ENCODE measurements at places on chromosomes 5 and 9.

DNA sequence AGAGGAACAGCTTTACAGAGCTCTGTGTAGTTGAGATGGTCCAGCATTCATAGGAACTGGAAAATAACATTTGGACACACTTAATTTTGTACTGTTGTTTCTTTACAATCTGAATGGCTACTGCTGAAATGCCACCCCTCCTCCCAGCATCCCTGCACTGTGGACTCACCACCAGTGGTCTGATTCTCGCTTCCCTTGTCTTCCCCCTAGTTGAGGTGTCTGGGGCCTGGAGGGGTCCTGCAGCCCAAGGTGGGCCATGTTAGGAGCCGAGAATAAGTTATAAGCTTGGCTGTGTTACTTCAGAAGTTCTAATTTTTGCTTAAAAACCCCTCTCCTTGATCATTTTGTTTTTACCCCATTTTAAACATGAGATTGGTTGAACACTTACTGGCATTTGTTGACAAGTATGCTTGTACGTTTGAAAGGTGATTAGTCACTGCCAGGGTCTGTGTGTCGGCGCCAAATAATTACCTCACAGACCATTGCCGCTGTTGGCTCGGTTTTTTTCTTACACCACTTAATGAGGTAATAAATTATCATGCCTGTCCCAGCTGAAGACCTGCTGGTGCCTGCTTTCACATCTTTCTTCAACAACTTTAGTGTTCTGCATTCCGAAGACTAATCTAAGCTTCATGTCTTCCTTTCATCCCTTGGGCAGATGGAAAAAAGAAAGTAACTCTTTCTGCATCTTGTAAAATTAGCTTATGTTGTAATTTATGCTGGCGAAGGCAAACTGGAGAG, 65.8 kb downstream of the MCCC2 start:
- peak; percentile 6 for DNase-seq

DNA sequence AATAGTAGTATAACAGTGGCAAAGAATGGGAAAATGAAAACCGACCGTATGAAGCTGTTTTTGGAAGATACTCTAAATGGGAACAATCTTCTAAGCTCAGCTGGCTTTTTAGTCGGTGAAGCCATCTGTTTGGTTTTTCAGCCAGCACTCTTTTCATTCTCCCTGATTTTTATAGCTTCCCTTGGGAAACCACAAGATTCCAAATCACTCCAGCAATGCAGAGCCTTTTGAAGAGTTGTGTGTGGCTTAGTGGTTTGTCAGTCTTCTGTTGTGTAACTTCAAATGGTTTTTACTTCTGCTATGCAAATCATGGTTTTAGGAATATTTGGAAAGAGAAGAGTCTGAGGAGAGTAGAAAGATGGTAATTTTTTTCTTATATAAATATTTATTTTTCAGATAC, 180.7 kb downstream of the KDM4C start:
- peak; percentile 81 for DNase-seq

GRCh38 chr9:32161720-32162119, 222.7 kb upstream of the ACO1 start:
- no peak for DNase-seq

DNA sequence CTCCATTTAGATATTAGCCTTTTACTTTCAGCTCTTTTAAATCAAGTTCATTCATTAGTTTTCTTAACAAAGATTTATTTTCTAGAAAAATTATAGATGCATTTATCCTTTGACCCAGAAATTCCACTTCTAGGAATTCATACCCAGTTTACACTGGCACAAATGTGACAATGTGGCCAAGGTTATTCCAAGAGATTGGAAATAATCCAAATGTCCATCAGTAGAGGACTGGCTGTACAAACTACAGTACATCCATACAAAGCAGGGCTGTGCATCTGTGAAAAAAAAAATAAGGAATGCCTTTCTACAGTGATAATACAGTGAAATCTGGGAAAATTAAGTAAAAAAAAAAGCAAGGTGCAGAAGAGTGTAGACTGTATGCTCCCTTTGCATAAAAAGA, 149.2 kb downstream of the GABBR2 start:
- no peak for DNase-seq

- DNase-seq = no peak
These were observed 30.7 kb downstream of the SEMA4D start for GRCh38 chr9:89467278-89467625.

DNA sequence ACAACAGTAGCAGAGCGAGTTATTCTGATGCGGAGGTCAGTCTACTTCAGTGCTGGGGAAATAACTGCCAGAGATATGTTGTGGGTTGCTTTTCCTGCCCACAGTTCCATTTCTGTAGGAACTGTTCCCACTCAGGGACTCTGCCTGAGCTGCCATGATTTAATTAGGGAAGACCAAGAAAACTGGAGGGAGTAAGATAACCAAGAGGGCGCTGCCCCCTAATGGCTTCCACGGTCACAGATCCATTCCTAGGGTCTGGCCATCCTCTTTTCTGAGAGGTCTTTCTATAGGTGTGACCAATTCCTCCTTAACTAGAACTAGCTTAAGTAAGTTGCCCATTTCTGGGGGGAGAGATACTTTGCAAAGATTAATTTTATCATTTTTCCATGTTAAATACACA, 125.9 kb downstream of the APBA1 start:
- DNase-seq = peak; percentile 31

DNA sequence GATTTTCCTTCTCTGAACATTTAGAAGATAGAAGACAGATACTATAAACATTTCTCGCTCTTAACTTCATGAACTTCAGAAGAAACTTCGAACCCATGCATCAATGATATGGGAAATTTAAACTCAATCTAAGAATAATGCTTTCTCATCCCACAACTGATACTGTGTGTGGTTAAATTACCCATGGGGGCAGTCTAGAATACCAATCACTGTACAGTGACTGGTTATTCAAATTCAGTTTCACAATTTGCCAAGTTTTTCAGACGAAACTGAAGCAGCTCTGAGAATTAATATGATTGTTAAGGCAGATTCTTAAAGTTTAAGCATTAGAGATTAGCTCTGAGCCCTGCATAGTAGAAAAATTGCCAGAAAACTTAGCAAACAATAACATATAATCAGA, 431.0 kb downstream of the SH3GL2 start:
- DNase-seq = no peak

DNA sequence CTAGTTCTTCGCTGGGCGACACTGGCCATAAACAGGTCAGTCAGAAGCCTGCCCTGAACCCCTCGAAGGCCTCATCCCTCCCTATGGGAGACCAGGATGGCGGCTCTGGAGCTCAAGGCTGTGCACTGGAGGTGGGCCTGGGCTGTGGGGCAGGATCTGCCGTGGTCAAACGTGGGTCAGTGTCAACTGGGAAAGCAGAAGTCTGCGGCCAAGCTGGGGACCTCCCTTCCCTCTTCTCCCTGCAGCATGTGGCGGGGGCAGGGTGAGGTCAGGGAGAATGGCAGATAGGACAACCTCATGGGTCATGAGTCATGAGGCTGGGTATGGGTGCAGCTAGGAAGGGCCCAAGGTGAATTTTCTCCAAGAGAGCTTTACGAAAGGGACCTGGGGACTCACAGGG, 132.9 kb downstream of the RXRA start:
- DNase-seq = no peak

- no peak for DNase-seq
These were observed 241.8 kb downstream of the TRIM32 start for GRCh38 chr9:116928884-116929283.

DNA sequence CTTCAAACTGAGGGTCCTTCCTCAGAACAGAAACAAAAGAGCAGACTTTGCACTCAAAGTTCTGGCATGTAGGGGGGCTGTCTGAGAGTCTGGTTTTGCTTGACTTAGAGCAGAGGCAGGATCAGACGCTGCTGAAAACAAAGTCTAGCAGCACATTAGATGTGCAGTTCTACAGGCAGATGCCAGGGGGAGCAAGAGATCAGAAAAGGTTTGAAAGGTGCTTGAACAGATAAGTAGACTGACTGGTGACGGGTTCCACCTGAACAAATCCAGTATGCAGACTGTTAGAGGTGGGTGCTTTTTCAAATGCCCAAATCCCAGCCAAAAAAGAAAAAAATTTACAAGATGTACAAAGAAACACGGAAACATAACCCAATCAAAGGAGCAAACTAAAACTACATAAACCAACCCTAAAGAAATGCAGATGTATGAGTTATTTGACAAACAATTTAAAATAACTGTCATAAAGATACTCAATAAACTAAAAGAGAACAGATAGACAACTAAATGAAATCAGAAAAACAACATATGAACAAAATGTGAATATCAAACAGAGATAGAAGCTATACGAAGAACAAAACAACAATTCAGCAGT, 194.7 kb upstream of the FREM1 start:
- peak; percentile 37 for DNase-seq

- DNase-seq = peak; percentile 6
These were observed 143.5 kb downstream of the GHR start for GRCh38 chr5:42566652-42567295.

GRCh38 chr9:4155221-4156026, 144.4 kb downstream of the GLIS3 start:
- DNase-seq = no peak

GRCh38 chr5:126988021-126988569, 42.3 kb downstream of the MARCHF3 start:
- DNase-seq = no peak

DNA sequence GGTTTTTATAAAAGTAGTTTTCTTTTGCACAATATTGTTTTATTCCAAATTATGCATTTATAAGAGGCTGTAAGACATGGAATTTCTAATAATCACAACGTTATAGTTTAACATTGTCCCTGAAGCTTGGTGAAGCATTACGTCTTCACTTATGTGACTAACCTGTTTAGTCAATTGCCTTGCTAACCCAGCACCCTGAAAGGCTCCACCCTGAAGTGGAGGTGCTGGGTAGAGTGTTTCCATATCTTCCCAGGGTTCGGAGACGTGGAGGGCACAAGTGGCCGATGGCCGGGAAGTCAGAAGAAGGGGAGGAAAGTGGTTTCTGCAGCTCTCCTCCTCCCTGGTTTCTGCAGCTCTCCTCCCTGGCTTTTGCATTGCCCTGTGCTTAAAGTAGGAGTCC, 83.4 kb downstream of the TRIO start:
- no peak for DNase-seq

DNA sequence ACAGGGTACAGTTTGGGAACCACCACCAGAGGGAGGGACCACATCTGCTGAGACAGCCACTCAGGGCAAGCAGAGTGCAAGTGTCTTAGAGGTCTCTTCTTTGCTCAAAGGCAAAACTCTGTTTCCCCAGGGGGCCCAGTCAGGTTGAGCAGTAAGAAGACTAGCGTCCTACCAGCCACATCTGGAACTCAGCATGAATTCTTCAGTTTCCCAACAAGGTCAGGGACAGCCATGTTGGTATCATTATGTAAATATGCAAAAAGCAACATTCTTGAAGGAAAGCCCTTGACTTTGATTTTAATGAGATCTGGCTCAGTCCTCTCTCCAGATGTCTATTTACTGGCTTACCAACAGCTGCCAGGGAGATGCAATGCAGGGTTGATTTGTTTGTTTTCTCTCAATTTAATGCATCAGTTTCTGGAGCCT, 46.7 kb downstream of the TGFBI start:
- no peak for DNase-seq

GRCh38 chr9:12923468-12924009, 148.7 kb downstream of the LURAP1L start:
- peak; percentile 89 for DNase-seq

DNA sequence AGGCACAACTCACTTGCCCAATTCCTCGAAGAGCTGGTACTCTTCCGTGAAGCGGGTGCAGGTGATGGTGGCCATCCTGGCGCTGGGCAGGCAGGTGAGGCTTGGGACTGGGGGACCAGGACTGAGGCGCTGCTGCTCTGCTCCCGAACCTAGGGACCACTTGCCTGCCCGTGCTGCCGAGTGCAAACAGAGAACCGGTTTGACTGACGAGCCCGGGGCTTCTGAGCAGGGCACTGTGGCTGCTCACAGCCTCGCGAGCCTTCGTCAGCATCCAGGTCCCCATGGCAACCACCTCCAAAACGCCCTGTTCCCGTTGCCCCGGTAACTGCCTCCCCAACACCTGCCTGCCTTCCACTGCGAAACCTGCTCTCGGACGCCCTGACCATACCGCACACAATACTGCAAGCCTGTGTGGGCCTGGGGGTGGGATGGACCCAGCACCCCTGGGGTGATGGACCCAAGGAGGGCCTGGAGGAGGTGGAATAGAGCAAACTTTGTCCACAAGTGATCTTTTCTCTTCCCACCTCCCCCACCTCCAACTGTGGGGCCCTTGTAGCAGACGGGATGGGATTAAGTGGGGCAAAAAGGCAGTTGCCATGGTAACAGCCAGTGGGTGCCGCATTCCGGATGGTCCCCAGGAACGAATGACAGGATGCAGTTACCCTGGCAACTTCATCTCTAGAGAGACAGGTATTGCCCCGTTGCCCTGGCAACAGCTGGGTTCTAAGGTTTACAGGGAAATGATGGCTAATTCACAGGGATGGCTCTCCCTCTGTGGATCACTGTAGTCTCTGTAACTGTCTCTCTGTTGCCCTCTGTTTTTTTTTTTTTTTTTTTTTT, at the start of gene CAMK2A:
TSS of gene CAMK2A (minus strand) at position 223 of the 840 bp plus-strand sequence. CDS start at position 75, 148 bp downstream.
- DNase-seq = no peak

DNA sequence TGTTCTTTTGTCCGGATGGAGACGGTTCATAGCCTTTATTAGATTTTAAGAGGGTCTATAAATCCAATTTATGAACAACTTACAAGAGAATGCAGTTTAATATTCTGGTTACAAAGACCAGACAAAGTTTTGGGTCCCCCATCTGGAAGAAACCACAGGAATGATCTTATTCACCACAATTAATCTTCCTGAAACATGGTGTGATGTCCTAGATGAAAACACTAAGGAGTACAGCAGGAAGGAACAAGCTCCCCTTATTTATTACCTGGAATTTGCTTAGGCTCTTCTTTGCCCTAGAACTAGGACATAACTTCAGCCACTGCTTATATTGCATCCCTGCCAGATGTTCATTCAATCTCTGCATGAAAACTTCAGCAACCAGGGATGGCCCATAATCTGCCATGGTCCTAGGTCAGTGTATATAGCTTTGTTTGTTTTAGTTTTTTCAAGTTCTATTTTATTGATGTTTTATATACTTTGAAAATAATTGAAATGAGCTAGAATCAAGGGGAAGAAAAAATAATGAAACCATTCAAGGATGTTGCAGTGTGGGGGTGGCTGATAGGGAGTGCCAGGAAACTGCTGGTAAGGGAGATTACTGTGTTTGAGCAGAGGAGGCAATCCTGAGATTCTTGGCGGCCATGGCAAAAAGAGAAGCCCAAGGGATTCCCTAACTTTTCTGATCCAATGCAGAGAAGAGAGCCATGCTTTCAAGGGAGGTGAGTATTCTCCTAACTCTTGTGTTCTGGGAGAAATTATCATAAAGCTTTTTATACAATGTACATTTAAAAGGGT, 16.8 kb downstream of the TXNDC8 start:
- DNase-seq = no peak

Data from AG08395 (cell line).